ENCODE measurements at places on chromosomes 11 and 22.

GRCh38 chr11:13118650-13119049 lies 109.5 kb downstream of the RASSF10 start:
- DNase-seq: no peak

GRCh38 chr11:84157639-84158038 lies 871.5 kb upstream of the CCDC90B start:
- no peak for DNase-seq

- DNase-seq: no peak
Observed at GRCh38 chr22:31075961-31076360, 5.2 kb upstream of the SMTN start.

DNA sequence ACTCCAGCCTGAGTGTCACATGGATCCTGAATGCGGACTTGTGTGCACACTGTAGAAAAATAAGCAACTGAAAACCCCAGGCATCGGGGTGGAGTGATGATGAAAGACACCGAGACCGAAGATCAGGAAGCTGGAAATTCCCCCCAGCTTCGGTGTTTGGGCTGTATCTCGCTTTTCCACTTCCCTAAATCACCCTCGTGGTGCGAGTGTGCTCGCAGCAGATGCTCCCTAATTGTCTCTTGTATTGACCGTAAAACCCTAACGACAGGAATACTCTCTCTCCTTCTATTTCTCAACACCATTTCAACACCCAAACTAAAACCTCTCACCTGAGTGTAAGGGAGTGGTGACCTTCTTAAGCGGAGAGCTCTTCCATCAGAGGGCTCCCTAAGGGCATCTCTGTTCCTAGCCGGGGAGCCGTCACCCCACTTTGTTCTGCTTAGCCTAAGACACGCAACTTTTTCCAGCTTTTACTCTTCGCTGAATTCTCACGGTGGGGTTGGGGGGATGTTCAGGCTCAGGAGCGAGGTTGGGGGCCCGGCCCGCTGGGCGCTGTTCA lies 635 bp upstream of the GRK3 start:
- DNase-seq: peak; percentile 14

- no peak for DNase-seq
Observed at GRCh38 chr22:46114518-46115387, 35.6 kb upstream of the PPARA start.

DNA sequence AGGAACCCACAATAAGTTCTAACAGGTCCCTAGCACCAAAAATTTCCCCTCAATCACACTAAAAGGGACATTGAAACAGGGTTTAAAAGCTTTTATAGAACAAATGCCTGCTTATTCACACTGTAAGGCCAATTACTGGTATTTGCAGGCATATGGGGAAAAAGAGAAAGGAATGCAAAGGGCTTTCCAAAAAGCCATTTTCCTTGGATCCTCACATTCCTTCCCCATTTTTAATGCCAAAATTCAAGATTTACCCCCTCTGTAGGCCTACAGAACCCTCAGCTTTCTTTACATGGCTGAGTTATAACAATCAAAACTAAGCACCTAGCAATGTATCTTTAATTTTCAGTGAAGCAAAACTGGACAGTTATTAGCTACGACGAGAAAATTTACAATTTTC lies 102.0 kb downstream of the SBF2 start:
- DNase-seq: no peak

GRCh38 chr22:44455963-44456358 lies 42.1 kb downstream of the RTL6 start:
- DNase-seq: no peak

GRCh38 chr11:107651672-107652071 lies 60.2 kb downstream of the SLN start:
- DNase-seq: no peak

DNA sequence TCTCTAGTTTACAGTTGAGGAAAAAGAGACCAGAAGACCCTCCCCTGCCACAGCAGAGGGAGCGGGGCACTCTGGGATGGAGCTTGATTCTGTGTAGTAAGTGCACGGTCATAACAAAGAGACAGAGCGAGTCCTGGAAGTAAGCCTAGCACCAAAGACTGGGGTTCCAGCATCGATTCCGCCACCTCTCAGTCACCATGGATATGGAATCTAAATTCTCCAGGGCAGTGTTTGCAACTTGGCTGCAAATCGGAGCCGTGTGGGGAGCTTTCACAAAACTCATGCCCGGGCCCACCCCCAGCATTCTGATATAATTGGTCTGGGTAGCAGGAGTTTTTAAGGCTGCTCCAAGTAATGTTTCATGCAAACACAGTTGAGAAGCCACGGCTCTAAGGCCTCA lies 129.5 kb upstream of the OPCML start:
- DNase-seq: no peak

GRCh38 chr11:122625976-122626665 lies 29.4 kb upstream of the UBASH3B start:
- no peak for DNase-seq

GRCh38 chr11:124210421-124210820 lies 27.3 kb downstream of the OR10D3 start:
- DNase-seq: no peak

DNA sequence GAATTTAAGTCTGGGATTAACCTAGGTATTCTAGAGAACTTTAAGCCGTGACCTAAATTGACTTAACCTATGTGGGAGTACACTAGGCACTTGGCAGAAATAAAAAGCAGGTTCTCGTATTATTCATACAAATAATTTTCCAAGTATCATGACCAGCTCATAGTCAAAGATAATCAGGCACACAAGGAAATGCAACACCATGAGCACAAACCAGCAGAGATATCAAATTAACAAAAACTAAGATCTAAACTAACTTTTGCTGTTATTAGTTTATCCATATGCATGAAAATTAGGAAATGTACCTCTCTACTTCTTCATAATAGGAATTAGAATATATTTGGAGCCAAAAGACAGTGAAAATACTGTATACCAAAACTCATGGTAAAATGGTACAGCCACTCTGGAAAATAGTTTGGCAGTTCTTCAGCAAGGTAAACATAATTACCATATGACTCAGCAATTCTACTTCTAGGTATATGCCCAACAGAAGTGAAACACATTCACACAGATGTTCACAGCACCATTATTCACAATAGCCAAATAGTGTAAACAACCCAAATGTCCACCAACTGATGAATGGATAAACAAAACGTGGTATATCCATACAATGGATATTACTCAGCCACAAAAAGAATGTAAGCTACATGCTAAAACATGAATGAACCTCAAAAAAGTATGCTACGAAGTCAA lies 154.1 kb downstream of the ENTHD1 start:
- no peak for DNase-seq

DNA sequence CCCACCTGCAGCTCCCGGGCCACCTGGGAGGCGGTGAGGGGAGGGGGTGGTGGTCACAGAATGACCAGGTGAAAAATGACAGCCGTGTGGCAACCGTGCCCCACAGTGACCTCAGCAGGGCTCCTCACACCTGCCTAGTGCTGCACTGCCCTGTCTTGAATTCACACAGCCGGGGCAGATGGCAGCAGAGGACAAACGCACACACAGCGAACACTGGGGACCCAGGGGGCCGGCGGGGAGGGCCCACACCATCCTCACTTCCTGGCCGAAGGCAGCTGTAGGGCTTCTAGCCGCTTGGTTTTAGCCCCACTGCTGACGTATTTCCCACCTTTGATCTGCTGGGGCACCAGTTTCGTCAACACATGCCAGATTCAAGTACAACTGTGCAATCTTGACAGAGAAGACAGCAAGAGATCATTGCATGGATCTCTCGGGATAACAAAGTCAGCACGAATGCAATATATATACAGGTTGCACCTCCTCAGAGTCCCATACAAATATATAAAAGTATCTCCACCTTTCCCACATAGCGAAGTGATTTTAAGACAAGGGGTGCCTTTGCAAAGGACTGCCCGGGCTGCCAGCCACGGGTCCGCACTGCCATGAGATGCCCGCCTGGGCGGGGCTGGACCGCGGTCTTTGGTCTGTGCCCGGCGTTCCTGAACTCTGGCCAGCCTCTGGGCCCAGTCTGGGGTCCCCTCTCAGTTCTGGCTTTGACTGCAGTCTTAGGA lies 26.9 kb downstream of the TRMU start:
- DNase-seq: no peak

DNA sequence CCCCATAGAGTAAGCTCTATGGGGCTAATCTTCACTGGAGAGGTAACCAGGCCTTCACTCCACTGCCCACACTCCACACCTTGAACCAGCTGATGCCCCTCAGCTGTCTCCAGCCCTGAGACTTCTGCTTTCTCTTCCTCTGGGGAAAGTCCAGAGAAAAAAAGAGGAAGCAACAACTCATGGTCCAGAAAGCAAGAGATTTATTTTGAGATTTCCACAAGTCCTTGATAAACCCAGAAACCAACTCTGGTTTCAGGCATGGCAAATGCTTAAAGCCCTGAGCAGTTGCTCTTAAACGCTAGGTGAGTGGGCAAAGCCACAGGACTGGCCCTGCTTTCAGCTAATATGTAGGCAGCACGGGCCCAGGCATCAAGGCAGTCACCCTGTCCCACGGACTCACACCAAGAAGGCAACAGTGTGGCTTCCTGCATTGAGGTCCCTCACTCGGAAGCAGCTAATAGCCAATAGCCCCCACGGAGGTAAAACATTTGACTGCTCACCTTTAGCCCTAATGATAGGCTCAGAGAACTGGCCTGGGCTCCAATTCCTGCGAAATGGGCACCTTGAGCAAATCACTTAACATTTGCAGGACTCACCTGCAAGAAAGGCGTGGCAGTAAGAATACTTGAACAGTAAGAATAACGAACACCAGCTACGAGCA lies 4.3 kb downstream of the CYB561A3 start:
- DNase-seq: no peak

- no peak for DNase-seq
Observed at GRCh38 chr22:23767303-23767672, 484 bp downstream of the CHCHD10 start.

DNA sequence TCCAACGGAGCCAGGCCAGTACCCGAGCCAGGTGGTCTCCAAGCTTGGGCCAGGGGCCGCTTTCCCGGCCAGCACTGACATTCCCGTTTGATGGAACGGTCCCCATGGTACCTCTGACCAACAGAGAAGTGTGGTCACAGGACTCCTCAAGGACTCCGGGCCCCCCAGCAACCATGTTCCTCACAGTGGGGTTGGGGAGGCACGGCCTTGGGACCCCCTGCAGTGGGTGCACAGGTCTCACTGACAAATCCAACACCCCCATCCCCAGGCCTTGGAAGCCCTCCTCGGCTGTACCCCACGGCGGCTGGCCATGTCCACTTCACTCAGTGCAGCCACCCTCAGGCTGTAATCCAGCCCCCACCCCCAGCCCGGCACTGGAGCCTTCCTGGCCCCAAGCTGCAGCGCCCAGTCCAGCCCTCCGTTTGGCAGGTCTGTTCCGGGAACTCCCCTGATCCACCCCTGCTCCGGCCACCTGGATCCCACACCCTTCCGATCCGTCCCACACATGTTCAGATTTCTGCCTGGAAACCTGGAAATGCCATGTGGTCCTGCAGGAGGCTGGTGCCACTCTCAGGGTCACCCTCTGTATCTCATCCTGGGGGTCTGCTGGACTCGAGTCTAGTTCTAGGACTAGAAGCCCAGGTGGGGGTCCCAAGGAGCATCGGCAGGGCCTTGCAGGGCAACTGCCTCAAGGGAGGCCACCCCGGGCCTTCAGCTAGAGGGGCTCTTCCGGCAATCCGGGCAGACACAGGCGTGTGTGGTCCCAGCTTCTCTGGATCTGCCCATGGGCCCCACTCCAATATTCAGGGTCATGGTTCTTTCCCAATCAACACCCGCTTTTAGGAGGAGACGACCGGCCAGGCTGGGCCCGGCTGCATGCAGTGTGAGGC lies 26.6 kb downstream of the TBX1 start:
- DNase-seq: no peak

GRCh38 chr22:28674121-28674563 lies 5.5 kb downstream of the TTC28 start:
- DNase-seq: no peak

DNA sequence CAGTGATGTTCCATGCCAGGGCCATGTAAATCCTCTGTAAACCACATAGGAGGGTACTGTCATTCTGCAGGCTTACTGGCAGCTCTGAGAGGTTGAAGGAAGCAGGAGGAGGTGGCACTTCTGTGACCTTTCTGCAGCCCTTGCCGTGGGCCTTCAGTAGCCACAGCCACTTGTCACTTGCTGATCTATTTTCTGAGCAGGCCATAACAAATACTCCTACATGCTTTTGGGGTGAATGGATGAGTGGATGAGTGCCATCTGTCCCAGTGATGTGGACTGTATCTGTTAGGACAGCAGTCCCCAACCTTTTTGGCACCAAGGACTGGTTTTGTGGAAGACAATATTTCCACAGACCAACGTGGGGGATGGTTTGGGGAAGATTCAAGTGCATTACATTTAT lies 10.2 kb downstream of the B3GNT6 start:
- DNase-seq: no peak

- DNase-seq: no peak
Observed at GRCh38 chr22:43888740-43889139, 3.1 kb downstream of the PNPLA5 start.

DNA sequence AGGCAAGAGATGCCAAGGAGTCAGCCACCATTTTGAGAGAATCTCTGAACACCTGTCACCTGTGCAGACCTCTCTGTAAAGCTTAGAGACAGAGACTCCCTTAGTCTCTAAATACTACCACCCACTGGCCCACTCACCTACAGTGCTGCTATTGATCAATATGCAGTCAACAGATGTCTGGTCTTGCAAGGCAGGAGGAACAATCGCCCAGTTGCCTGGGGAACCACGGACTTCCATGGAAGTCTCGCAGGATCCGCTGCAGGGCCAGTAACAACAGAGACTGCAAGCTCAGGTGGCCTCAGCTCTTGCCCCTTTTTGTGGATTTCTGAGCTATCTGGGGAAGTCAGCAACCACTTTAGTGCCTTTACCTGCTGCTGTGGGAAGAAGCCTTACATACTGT lies 195.1 kb downstream of the OPCML start:
- no peak for DNase-seq

DNA sequence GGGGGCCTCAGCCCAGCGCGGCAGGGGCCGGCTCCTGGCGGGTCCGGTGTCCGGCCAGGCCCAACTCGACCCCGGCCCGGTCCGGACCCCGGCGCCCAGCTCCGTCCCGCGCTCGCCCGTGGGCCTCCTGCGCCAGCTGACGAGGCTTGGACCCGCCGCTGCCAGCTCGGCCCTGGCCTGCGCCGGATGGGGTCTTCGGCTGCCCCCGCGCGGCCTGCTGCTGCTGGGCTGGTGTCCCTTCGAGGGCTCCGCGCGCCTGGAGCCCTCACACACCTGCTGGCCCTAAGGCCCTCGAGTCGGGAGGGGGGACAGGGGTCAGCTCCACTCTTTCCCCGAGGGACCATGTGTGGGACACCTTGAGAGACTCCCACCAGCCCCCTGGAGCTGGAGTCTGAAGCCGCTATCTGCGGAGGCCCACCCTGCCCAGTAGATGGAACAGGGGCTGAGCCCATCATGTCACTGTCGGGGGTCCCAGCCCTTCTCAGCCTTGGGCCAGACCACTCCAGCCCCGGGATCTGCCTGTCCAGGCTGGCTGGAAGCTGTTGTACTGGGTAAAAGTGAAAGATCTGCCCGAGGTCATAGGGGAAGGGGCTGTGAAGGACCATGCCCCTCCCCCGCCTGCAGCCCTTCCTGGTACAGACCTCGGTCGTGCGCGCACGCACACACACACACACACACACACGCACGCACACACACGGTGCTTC lies 768 bp upstream of the CDKN1C start:
- DNase-seq: no peak

- DNase-seq: no peak
Observed at GRCh38 chr11:44147751-44148150, 52.3 kb downstream of the EXT2 start.
